ENCODE measurements at places on chromosomes 1 and 21.

GRCh38 chr1:222413436-222413835 lies 134.5 kb downstream of the HHIPL2 start:
- DNase-seq = no peak

DNA sequence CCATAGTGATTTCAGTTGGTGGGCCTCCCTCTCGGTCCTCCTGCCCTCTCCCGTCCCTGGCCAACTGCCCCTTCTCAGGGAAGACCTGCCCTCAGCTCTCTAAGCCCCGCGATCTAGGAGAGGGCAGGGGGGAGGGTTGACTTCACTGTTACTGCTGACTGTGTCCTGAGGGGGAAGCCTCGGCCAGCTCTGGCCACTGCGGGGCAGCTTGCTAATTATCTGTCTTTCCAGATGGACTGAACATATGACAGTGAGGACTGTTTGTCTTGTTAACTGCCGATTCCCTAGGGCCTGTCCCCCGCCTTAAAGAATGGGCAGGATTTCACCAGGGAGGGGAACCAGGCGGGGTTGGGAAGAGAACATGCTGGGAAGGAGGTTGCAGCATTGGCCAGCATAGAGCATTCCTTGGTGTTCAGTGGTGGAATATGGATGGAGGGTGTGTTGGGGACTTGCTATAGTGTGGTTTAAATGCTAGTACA lies 22.9 kb downstream of the NIPAL3 start:
- peak; percentile 46 for DNase-seq

DNA sequence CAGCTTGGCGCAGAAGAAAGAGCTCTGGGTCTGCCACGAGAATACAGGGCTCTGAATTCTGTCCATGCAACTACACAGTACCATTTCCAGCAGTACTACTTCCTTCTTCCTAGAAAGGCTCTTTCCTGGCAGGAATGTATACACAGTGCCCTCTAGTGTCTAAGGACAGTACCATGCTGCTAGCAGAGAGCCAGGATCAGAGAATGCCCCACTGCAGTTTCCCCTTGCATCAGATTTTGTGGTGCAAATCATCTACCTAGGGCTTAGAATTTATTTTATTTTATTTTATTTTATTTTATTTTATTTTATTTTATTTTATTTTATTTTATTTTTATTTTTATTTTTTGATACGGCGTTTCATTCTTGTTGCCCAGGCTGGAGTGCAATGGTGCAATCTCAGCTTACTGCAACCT lies 50.8 kb downstream of the PAX7 start:
- DNase-seq = peak; percentile 24

DNA sequence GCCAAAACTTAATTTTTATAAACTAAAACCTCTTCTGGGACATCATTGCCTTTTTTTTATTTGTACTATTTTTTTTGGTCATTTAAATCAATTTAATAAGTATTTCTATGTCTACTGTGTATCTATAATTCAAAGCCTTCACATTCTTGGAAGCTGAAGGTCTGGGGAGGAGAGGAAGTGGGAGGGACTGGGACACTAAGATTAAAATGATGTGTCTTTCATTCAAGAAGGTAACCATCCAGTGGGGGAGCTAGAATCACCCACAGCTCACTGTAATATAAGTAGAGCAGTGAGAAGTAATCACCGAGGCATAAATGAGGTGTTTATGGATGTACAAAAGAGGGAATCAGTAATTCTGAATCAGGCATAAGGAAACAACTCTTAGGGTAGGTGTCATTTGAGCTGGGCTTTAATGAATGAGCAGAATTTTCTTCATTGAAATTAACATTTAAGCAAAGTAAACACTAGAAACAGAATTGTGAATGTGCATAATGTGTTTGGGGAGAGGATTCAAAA lies 52.8 kb downstream of the PTGER3 start:
- DNase-seq = no peak

- DNase-seq = no peak
Measured at GRCh38 chr1:247270003-247270402, 14.1 kb downstream of the VN1R5 start.

DNA sequence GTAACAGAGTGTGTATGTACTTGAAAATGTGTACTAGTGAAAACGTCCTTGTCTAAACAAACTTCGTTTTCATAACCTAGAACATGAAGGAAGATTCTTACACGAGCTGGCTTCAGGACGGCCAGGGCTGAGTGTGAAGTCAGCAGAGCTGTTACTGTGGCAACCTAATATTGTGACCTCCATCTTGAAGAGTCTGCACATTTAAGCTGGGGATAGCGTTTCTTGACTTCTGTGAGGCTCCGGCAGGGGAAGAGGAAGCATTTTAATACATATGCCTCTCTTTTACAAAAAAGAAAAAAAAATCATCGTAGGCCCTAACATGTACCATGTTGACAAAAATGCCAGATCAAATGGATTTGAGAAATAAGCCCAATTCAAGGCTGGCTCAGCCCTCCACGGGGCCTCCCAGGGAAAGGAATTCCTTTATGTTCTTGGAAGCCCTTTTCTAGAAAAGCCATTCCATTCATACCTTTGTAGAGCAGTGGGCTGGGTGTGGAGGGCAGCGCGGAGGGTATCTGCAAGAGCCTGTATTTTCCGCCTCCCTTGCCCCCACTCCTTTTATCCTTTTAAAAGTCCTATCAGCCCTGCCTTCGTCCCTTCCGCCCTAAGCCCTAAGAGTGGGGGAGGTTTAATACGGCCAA lies 51.1 kb downstream of the SIM2 start:
- DNase-seq = peak; percentile 40

GRCh38 chr1:48603222-48603621 lies 131.2 kb upstream of the SPATA6 start:
- no peak for DNase-seq

DNA sequence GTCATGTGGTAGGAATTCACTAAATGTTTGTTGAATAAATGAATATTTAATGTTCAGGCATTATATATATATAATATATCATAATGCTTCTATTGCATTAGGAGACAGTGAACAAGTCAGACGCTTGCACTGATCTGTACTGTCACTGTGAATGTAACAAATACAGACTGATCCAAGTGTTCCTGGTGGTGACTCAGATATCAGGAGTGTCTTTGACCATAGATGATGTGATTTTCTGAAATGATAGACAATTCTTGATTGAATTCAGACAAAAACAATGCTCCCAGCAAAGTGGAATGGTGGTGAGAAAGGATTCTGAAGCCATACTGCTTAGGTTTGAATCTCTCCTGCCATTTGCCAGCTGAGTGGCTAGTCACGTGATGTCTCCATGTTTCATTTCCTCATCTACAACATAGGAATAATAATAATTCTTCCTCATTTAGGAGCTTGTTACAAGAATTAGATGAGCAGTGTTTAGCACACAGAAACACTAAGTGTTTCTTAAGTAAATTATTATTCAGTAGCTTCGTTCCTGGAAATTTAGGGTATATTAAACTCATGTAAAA lies 71.0 kb downstream of the OLFML2B start:
- peak; percentile 52 for DNase-seq

DNA sequence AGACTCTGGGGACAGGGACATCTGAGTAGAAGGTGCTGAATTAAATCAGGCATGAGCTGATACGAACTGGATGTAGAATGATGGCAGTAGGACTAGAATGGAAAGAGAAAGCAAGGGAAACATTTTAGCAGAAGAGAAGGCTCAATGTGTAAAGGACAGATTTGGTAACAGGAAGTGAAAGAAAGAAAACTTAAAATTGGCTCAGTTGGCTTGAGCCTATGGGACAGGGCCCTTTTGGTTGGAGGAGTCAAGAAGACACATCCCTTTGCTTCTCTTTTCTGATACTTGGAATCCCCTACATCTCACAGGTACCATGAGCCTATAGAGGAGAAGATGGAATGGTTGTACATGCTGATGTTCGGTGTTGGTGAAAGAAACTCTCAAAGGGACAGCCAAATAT lies 300.6 kb upstream of the PLXNA2 start:
- DNase-seq = no peak

DNA sequence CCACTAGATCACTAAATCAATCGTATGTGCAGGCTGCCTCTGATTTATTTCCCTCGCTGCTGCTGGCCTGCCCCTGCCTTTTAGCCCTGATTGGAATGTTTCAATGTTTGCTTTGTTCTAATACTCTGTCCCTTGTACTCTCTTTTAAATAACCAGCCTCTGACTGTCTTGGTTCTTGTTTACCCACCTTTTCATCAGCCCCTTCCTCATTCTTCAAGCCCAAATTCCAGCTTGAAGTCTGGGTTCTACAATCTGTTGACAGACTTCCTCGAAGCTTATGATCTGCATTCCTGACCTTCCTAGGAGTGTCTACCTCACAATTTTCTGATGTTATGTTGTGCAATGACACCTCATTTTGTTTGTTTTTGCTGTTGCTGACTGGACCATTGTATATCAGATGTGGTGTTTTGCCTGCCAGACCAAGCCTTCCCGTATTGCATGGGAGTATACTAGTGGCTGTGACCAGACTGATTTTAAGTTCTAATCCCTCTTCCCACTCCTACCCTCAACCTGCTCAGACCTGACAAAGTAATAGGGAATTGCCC lies 46.6 kb upstream of the APOBEC4 start:
- DNase-seq = peak; percentile 42

GRCh38 chr1:5769146-5769545 lies 223.1 kb downstream of the NPHP4 start:
- no peak for DNase-seq
